ENCODE measurements at places on chromosomes 4 and X.
A peak's percentile ranks its signal among the peaks of the same experiment; 100 is the strongest.

DNA sequence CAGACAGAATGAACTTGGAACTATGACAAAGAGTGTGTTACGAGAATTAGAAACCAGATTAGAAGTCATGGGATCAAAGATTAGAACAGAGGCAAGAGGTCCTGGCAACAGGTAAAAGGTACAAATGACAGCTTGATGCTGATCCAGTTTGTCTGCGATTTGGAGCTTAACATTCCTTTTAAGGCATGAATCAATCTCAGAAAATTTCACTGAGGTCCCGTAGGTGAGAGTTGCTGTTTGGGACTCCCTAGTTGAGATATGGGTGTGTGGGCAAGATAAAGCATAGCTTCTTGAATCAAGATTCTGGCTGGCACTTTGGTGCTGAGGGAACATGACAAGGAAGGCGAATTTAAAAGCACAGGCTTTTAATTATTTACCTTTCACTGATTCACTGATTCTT is 62.6 kb upstream of the ACSL4 start:
- no peak for DNase-seq

DNA sequence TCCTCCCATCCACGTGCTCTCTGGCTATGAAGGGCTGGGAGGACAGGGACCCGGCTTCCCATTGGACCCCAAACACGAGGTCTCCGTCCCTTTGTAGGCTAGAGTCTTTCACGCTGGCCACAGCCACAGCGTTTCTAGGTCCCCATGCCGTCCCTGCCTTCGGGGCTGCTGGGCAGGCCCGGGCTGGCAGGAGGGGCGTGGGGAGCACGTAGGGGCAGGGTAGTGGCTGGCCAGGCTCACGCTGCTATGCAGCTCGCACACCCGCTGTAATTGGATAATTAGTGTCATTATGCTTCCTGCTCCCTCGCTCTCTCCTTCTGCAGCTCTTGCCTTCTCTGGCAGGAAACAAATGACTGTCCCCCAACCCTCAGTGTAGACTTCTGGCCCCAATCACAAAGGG is 9.8 kb downstream of the ATP2B3 start:
- DNase-seq: no peak

GRCh38 chr4:187179086-187180058 is 455.7 kb upstream of the FAT1 start:
- DNase-seq: no peak

DNA sequence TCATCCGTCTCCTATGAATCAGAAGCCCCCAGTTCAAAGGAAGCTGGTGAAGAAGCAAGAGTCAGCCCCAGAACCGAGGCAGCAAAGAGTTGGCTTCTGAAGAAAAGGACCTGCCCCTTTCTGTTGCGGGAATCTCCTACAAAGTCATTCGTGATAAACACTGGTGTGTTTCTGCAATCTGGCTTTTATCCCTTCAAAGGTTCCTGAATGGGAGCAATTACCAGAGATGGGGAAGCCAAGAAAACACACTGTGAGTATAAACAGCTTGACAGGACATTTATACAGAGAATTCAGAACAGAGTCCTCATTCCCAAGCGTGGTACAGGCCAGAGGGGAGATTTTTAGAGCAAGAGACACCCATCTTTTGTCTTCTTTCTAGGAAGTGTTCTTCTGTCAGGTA is 226.8 kb upstream of the LNX1 start:
- no peak for DNase-seq

GRCh38 chr4:179662522-179662921 is 2220.3 kb upstream of the AGA start:
- no peak for DNase-seq

GRCh38 chr4:112143781-112144180 is 1.5 kb upstream of the FAM241A start:
- no peak for DNase-seq

DNA sequence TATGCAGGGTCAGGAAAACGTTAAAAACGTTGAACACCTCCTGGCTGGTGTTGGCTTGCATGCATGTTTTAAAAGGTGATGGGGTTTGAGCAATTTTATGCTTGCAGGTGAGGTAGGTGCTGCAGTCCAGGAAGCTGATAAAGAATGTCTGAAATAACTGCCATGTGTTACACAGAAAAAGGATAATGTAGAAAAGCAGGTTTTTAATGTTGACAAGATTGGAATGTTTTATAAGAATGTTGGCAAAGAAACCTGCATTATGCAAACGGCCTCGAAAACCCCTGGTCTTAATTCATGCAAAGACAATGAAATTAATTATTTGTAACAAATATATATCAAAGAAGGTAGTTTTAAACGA is 723.7 kb upstream of the AGA start:
- DNase-seq: no peak

GRCh38 chrX:42686296-42686695 is 91.7 kb downstream of the PPP1R2C start:
- DNase-seq: no peak

DNA sequence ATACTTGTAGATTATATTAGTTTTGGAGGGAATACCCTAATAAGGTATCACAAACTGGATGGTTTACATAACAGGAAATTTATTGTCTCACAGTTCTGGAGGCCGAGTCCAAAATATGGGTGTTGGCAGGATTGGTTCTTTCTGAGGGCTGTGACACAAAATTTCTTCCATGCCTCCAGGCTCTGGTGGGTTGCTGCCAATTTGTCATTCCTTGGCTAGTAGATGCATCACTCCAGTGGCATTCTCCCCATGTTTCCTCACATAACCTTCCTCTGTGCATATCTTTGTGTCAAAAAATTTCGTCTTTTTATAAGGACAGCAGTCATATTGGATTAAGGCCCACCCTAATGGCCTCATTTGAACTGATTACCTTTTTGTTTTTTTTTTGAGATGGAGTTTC is 49.3 kb downstream of the APELA start:
- no peak for DNase-seq

- no peak for DNase-seq
Observed at GRCh38 chr4:5152521-5152920, 101.2 kb downstream of the STK32B start.

DNA sequence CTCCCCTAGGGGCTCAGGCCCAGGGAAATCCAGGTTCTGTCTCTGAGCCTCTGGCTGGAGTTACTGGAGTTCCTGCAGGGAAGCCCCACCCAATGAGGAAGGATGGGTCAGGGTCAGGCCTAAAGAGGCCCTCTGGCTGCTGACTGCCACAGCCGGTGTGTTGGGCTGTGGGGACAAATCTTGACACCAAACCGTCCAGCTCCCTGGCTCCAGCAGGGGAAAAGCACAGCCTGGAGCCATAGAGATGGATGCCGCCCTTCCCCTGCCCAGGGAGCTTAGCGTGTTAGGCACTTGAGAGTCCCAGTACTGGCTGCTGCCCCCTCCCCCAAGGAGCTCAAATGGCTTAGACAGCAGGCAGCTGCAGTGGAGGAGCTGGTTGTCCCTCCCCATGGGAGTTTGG is 321.3 kb upstream of the LCORL start:
- no peak for DNase-seq

DNA sequence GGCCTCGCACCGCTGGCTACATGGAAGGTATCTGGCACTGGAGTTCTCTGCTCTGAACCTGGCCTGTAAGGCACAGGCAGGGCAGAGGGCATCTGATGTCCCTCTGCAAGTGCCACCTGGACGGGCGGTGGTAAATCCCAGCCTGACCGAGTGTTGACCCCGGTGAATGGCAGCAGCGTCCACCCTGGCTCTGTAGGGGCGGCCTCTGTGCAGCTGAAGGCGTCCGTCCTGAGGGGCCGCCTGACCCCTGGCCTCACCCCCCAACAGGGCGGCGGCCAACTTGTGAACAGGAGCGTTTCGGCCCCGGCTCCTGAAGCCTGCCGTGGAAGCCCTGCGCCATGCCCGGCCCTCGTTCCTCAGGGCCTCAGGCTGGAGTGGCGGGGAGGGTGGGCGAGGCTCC is 51.4 kb downstream of the CPZ start:
- DNase-seq: no peak

DNA sequence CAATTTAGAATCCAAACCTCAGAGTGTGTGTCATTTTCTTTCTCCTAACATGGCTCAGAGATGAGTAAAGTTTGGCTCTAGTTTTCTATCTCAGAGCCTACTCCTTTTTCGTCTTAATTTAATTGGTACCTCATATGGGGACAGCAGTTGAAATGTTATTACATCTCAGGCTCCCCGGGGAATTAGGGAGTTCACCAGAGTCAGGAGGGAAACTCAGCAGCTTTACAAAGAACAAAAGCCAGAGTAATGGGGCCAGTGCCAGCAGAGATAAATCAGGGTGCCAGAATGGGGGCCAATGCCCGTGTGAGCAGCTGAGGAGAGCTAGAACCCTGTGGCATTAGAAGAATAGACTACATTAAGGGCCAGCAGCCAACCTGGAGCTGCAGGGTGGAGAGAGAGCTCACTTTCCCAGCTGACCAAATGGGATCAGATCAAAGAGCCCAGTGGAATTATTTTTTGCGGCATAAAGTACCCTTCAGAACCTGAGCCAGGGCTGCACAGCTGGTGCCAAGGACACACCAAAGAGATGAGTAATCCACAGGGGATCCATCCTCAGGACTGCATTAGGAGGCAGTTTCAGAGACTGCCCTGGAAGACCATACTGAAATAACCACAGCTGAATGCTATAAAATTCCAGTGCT is 207.1 kb upstream of the DKK2 start:
- DNase-seq: no peak

DNA sequence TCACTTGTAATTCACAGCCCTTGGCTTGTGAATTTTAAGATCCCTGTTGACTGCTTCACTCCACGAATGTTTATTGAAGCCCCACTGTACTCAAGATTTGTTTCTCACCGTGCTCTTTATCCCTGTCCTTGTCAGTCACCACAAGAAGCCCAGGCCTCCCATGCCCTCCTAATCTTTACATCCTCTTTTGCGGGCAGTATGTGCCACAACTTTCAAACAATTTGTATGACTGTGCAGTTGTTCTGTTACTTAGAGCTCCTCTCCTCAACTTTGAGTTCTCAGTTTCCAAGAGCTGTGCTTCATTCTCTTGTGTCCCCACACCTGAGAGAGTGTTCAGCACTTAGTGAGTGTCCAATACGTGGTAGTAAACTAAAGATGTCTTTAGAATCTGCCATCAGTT is 467.7 kb downstream of the NKX6-1 start:
- DNase-seq: no peak

- no peak for DNase-seq
Observed at GRCh38 chrX:39450234-39450977, 647.4 kb downstream of the BCOR start.

DNA sequence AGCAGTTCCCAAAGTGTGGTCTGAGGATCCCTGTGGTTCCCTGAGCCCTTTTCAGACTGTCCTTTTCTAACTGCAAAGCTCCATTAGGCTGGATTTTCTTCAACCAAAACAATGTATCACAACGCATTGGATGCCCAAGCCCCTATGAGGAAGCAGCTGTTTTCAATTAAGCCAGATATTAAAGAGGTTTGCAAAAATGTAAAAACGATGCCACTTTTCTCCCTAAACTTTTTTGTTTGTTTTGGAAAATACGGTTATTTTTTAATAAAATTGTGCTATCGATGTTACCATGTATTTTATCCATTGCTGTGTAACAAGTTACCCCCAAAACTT is 170.4 kb upstream of the BCOR start:
- DNase-seq: no peak

GRCh38 chrX:19836337-19836736 is 51.1 kb downstream of the SH3KBP1 start:
- no peak for DNase-seq

DNA sequence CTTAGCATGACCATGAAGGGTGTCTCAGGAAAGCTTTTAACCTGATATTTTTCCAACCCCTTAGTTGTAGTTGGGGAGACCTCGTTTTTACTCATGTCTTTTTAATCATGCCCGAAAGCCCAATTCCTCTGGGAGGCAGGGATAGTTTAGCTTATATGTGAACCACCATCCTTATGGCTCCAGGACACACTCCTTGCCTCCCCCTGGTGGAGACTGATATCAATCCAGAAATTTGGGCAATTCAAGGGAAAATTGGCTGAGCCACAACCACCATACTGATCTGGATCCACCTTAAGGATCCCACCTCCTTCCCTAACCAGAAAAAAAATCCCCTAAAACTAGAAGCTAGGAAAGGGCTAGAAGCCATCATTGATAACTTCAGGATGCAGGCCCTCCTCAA is 13.4 kb upstream of the COL25A1 start:
- DNase-seq: no peak

- no peak for DNase-seq
Observed at GRCh38 chrX:136896121-136896914, 15.8 kb upstream of the RBMX start.

- no peak for DNase-seq
Observed at GRCh38 chr4:177229331-177229730, 80.3 kb upstream of the NEIL3 start.

DNA sequence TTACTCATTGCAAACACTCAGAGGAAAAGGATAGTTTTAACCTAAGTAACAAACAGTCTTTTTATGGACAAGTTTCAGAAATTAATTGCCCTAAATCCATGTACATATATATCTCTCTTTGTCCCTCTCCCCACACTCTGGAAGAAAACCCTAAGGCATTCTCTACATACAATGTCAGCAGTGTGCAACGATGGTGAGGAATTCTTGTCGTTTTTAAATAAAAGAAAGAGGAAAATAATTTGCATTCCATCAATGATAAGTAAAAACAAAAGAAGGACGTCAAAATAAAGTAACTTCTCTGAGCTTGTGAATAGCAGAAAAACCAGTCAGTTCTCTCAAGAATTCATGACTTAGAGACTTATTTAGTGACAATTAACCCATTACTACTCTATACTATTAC is 550.5 kb upstream of the DIPK2B start:
- DNase-seq: no peak

- DNase-seq: no peak
Observed at GRCh38 chrX:9627922-9628321, 137.7 kb downstream of the GPR143 start.

GRCh38 chr4:53804719-53805118 is 213.4 kb upstream of the LNX1 start:
- DNase-seq: peak; percentile 15

GRCh38 chr4:182391111-182391684 is 148.0 kb downstream of the TENM3 start:
- DNase-seq: no peak

DNA sequence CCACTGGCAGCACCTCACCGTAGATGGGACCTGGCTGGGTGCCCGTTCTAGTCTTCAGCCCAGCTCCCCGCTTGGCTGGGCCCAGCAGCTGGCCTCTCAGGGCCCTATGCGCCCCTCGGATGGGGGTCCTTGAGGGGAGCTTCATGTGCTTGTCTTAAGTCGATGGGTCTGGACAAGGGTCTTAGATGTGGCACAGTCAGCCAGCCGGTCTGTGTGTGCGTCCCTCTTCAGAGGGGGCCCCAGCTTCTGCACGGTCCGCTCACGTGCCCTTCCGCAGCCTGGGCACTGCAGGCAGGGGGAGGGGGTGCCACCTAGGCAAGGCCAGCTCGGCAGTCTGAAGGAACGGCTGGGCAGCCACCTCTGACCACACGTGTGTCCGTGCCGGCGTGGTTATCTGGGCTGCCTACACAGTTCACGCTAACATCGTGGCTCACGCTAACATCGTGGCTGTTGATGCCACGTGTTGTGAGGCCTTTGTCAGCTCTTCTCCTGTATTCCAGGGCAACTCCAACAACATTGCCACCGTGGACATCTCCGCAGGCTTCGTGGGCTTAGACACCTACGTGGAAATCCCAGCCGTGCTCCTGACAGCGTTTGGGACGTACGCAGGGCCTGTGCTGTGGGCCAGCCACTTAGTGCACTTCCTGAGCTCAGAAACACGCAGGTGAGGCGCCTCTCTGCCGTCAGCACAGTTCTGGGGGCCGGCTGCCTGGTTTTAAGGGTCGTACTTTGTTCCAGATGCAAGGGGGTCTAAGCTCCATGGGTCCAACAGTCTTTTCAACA is 34.5 kb downstream of the PIGG start:
- no peak for DNase-seq
